Stimulated activated naive CD8-positive, alpha-beta T cell treated with anti-CD3 and anti-CD28 coated beads, Interleukin-15, Interleukin-2, amounts not matched to agents 100 U/mL and 50 U/mL, for 24 hours (primary cell): ENCODE measurements at places on chromosomes 11 and 22.

- no peak for DNase-seq
Observed at GRCh38 chr22:50529416-50529896, 356 bp downstream of the TYMP start.

DNA sequence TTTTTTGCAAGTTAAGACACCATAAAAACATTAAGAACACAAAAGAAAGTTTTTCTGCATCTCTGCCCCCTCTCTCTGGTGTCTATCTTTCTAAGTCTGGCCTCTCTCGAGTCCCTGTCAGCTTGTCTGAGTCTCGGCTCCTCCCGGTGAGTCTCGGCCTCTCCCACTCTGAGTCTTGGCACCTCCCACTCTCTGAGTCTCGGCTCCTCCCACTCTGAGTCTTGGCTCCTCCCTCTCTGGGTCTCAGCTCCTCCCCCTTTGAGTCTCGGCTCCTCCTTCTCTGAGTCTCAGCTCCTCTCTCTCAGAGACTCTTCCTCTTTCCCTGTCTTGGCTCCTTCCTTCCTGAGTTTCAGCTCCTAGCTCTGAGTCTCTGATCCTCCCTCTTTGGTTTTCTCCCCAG is 72.5 kb upstream of the AMPD3 start:
- DNase-seq: no peak

DNA sequence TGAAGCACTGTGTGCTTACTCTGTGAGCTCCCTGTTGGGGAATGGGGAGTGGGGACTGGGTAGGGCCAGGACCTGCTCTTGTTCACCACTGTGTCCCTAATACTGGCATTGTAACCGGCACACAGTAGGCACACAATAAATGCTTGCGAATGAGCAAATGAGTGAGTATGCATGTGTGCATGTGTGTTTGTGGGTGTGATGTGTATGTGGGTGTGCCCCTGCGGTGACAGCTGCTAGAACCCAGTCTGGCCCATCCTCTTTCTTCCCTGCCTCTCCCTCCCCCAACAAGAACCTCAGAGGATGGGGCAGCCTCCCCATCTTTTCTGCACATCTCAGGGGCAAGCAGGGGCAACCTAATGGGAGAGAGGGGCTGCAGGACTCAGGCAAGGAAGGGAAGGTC is 90.5 kb downstream of the MN1 start:
- DNase-seq: no peak

DNA sequence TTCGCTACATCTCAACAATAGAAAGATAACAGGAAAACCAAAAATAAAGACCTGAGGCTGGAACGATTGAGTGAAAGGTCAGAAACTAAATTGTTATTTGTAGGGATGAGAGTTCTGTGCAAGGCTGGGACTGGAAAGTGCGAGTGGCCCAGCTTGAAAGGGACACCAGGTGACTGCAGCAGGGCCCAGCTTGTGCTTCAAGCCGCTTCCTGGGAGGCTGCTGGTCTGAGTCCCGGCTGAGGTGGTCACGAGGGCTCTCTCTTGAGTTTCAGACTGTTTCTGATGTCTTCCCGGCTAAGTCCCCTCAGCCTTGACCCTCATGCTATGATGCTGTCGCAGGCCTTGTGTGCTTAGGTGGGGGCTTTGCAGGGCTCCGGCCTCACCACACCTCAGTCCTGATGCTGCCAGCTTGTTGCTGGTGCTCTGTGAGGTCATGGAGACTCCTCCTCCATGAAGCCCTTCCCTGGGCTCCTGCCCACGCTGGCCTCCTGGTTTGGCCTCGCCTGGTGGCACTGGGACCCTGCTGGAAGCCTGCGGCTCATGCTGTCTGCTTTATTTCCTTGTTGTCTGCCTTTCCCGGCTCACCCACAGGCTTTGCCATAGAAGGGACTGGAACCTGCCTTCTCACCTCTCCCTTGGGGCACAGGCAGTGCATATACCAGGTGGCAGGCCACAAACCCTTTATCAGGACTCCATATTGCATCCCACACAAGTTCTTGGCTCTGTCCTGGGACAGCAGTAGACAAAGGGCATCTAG is 4.0 kb downstream of the BANF1 start:
- DNase-seq: no peak

GRCh38 chr22:37609240-37610152 is 862 bp downstream of the GGA1 start:
- DNase-seq: peak; percentile 30
